ENCODE measurements at places on chromosomes 2 and 18.

DNA sequence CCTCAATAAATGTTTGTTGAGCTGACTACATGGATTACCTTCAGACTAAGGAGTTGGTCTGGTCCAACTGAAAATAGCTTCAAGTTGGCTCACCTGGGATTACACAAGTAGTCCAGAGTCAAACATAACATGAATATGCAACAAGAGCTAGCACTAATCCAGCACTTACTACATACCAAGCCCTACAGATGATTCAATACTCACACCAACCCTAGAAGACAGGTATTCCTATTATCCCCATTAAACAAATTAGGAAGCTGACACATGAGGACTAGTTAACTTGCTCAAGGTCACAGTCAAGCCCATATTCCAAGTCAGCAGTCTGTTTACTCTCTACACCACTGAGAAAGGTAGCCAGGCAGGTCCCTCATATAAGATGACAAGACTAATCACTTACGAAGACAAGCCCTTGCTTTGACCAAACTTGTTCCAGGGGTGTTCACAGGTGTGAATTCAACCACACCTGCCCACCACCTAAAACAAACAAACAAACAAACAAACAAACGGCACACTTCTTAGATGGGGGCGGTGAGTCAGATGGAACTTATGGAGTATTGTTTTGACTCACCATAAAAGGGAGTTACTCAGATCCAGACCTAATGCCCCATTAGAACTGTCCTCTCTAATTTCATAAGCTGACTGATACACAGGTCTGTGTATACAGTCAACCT, 29.1 kb downstream of the TMEM131 start:
- no peak for DNase-seq

DNA sequence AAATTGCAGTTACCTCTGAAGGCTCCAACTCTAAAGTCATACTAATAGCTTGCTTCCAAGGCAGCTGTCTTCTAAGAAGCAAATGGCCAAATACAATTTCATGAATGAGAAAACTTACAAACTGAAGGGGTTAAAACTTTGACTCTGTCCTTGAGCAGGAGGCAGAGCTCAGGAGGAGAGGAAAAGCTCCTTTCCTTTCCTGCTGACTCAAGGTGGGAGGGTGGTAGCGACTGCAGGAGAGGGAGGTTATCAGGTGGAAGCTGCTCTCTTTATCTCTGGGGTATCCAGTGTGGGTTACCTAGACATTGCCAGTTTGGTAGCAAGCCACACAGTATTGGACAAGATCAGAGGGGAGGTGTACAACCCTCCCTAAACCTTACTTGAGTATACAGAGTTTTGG, 2.7 kb upstream of the EFEMP1 start:
- DNase-seq = no peak

GRCh38 chr2:120261387-120262006, 8.8 kb downstream of the RALB start:
- no peak for DNase-seq

DNA sequence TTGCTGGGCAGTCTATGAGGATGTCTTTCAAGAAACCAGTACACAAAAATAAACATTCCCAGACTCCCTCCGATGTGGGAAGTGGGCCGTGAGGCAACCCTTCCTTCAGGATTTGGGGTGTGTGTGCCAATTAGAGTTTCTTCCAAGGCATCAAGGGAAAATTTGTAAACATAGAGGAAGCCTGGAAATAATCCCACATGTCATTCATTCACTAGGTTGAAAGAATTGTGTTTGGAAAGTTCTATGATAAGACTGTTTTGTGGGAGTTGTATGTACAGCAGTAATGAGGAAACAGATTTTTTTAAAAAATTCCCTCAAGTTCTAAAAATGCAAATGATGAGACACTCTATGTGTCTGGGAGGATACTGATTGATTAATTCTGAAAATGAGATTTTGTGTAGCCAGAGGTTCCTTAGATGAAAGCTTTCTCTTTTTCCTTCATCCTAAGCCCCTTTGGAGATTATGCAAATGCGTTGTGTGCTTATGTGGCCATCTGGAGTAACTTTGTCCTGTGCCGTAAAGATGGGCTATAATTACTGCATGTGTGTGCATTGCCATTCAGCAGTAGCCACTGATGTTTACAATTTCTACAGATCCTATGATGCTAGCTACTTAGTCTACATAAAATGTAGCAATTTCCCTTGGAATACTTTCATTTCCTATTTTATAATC, 107.8 kb upstream of the TPO start:
- DNase-seq = no peak

GRCh38 chr2:10909996-10910341, 1.8 kb upstream of the KCNF1 start:
- no peak for DNase-seq

- no peak for DNase-seq
Measured at GRCh38 chr18:35971661-35972196, 750 bp upstream of the RMP24 start.

- DNase-seq = no peak
Measured at GRCh38 chr2:140064243-140064642, 1284.1 kb upstream of the NXPH2 start.

DNA sequence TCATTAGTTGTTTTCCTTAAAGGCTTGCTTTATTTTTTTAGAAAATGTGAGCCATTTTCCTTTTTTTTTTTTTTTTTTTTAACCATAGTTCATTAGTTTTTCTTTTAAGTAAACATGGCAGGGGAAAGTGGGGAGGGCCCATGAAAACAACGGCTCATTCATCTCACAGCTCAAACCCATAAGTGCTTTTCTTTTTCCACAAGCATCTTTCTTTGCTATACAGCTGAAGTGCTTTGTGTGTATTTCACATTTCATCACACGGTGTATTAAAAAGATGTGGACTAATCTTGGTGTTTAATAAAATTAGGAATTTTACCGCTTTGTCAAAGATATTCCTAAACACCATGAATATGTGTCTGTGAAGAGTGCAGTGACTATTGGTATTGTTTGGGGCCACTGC, 41.6 kb downstream of the RHBDD1 start:
- no peak for DNase-seq

GRCh38 chr2:98234776-98235175, 111.5 kb upstream of the CNGA3 start:
- DNase-seq = no peak

DNA sequence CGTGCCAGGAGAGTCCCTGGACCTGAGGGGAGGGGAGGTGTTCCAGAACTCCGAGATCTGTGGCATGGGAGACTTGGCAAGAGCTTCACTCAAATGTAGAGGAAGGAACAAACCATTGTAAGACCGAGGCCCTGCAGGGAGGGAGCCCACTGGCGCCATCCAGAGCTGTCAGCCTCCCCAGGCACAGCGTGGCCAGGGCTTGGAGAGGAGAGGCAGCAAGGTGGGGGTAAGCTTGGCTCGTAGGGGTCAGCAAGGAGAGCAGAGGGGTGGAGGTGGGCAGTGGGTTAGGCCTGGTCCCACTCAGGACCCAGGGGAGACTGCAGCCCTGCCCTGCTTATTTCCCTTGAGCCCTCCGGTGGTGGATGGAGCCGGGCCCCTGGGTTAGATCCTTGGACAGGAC, 3.6 kb downstream of the TMEM177 start:
- DNase-seq = no peak

- DNase-seq = no peak
Measured at GRCh38 chr2:180219491-180219890, 212.4 kb upstream of the CWC22 start.

DNA sequence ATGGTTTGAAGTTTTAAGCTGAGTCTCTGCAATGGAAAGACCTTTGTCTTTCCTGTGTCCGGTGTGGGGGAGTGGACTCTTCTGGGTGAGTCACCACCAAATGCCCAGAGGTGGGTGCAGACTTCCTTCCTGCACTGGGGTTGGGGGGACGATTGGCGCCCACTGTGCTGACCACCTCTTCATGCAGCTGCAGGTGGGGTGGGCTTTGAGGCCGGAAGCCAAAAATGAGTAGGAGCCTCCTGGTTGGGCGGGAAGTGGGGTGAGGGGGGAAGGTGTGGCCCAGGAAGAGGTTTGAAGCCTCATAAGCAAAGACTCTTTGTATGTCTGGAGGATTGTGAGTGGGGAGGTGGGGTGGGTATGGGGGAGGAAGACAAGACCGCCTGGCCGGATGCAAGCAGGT, 27.6 kb downstream of the PAX8 start:
- DNase-seq = no peak

DNA sequence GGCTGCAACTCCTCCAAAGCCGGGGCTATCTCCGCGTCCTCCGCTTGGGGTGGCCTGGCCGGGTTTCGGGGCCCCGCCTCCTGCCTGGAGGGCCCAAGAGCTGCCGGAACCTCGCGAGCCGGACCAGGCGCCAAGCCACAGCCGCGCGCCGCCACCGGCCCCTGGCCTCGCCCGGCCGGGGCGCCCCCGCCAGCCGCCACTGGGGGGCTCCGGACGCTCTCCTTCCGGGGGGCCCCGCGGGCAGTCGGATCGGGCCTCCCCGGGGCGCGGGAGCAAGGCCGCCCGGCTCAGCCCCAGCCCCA, 17.4 kb upstream of the HAAO start:
- DNase-seq = no peak

DNA sequence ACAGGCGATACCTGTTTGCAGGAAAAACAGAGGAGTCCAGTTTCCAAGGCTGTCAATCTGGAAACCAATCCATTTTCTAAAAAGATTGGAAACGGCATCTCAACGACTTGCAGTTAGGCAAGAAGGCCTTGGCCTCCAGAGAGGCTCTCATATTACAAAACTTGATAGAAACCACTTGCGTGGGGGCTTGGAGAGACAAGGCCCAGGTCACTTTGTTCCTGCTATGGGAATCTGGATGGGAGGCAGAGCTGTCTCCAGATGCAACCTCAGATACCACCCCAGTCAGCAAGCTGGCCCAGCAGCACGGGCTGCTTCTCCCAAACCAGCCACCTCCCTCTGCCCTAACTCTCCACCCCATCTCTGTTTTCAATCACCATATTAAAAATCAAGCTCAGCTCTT, 298.8 kb downstream of the TNS1 start:
- DNase-seq = no peak

DNA sequence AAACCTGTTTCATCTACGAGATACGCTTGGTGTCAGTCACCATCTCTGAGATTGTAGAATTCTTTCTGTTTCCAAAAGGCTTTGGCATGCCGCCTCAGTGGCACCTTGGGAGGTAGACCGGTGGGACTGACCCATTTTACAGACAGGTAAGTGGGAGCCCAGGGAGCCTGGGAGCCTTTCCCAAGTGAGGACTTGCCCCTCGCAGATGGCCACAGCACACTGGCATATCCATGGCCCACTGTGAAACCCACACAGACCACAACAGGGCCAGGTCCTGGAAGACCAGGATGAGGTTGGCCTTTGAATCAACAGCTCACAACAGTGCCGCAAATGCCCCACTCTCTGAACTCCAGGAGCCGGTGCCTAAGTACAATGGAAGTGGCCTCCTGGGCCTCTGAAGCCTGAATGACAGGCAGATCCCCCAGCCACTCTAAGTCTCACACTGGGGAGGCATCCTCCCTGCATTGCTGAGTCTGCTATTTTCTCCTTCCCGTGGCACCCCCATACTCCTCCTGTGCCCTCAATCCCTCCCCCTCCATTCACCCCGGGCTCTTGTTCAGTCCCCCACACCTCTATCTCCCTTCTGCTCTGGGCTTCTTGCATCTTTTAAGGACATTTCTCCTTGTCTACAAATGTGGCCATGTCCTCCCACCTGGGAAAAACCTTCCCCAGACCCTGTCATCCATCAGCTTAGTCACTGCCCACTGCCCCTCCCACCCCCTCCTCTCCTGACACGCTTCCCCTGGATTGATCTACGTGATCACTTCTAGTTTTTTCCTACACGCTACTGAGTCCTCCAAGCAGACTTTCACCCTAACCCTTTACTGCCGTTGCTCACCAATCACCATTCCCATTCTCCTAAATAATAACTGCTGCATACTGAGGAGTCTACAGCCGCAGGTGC, 26.2 kb downstream of the CENPA start:
- no peak for DNase-seq

GRCh38 chr2:132901661-132902060, 231.7 kb upstream of the LYPD1 start:
- no peak for DNase-seq

GRCh38 chr2:99648178-99648844, 158.5 kb upstream of the REV1 start:
- no peak for DNase-seq

DNA sequence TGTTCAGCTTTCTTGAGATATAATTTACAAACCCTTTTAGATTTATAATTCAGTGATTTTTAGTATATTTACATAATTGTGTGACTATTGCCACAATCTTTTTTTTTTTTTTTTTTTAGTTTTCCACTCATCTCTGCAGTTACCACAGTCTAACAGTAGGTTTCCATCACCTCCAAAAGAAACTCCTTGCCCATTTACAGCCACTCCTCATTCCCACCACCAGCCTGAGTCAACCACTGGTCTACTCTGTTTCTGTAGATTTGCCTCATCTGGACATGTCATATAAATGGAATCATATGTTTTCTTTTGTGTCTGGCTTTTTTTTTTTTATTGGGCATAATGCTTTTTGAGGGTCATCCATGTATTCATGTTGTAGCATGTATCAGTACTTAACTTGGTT, 16.1 kb downstream of the MTX2 start:
- DNase-seq = no peak

DNA sequence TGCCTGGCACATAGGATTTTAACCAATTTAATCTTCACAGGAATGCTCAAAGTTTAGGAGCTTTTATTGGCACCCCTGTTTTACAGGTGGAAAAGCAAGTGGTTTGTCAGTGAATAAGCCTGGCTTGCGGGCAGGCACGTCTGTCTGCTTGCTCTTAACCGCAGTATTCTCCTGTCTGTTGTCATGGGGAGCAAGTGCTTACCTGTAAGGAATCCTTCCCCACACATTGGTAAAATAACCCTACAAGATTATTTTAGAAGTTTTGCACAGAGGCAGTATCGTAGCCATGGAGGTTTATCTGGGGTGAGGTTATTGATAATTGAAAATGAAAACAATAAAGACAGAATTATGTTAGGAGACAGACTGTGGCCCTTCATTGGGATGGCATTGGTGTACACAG, 174.9 kb downstream of the AGAP1 start:
- DNase-seq = no peak

GRCh38 chr2:95381212-95382191, 21.0 kb upstream of the FAHD2A start:
- no peak for DNase-seq

DNA sequence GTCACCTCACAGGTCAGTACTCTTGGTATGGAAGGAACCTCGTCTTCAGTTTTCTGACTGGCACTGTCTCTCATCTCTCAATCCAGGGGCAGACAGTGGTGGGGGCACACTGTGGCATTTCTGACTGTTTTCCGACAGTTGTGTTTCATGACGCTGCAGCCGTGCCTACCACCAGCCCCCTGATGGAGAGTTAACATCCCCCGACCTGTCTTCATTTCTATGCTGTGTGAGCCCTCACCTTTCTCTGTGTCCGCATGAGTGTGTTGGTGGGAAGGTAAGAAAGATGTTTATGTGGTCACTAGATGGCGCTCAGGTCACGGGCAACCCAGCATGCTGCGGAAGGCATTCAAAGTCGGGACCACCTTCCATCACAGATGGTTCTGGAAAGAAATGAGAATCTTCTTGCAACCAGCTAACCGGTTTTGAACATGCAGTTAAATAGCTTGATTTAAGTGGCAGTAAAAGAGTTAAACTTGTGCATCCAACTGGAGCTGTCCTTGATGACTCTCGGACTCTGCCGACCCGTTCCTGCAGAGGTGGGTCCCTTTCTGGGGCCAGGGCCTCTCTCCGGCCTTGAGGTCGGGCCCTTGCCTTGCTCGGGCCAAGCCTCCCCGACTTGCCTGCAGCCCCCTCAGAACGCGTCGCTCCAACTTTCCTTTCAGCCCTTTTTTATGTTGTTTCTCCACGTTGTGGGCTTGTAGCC, 92.4 kb downstream of the DYSF start:
- DNase-seq = no peak
